ENCODE measurements at places on chromosomes 4 and X. TPM values are rescaled to one million over a fixed set of nuclear protein-coding genes. Genes with fewer than 3 reads are reported as not detected.

The BTK gene
- 4.3 TPM for polyA plus RNA-seq

- DNase-seq: no peak
Measured at GRCh38 chr4:29014555-29014954, 1705.6 kb upstream of the PCDH7 start.

- DNase-seq: peak; percentile 33
Measured at GRCh38 chrX:129777218-129778030, 2.3 kb upstream of the SASH3 start.

The FRMD7 gene
- not detected for polyA plus RNA-seq

- DNase-seq: no peak
Measured at GRCh38 chrX:72123471-72124185, 8.1 kb downstream of the RTL5 start.
